LNCaP clone FGC (cell line): ENCODE measurements at places on chromosomes 3 and 15.
A peak's percentile ranks its signal among the peaks of the same experiment; 100 is the strongest.

DNA sequence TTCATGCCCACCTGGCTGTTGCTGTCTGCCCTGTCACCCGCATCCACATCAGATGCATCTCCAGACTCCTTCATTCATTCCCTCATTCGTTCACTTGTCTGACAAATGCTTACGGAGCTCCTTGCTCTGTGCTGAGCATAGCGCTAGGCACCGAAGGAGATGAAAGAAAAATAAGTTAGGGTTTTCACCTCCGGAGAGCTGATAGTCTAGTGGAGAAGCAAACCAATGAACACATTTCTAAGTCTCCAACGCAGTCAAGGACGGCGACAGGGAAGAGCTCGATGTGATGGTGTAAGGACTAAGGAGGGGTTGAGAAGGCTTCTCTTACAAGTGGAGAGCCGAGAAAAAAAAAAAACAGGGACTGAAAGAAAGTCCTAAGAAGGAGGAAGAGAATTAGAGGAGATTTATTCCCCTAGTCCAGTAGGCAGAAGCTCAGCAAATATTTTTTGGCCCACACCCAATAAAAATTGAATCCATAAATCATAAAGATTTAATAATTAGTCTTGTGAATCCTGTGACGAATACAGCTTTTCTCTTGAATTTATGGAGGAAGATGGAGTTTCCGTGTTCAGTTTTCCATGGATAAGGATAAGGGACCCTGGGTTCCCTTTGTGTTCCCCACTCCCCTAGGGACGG is 127.2 kb upstream of the DLG1 start:
- DNase-seq, result no peak

DNA sequence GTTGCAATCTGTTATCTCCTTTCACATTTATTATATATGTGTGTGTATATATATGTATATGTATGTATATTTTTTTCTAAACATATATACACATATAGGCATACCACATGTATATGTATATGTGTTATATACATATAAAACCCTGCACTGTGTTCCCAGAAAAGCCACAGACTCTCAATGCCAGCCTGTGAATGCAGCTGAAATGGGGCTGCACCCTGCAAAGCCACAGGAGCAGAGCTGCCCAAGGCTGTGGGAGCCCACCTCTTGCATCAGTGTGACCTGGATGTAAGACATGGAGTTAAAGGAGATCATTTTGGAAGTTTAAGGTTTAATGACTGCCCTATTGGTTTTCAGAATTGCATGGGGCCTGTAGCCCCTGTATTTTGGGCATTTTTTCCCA is 762.3 kb upstream of the ARPP21 start:
- DNase-seq, result no peak

DNA sequence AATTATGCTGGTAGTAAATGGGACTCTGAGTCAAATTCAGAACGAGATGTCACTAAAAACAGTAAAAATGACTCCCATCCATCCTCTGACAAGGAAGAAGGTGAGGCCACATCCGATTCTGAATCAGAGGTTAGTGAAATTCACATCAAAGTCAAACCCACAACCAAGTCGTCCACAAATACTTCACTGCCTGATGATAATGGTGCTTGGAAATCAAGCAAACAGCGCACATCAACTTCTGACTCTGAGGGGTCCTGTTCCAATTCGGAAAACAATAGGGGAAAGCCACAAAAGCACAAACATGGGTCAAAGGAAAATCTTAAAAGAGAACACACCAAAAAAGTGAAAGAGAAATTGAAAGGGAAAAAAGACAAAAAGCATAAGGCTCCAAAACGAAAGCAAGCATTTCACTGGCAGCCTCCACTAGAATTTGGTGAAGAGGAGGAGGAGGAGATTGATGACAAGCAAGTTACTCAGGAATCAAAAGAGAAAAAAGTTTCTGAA is 15.1 kb upstream of the ZBTB47 start:
- DNase-seq, result no peak

GRCh38 chr3:14169435-14169834 is 9.0 kb downstream of the XPC start:
- no peak for DNase-seq

DNA sequence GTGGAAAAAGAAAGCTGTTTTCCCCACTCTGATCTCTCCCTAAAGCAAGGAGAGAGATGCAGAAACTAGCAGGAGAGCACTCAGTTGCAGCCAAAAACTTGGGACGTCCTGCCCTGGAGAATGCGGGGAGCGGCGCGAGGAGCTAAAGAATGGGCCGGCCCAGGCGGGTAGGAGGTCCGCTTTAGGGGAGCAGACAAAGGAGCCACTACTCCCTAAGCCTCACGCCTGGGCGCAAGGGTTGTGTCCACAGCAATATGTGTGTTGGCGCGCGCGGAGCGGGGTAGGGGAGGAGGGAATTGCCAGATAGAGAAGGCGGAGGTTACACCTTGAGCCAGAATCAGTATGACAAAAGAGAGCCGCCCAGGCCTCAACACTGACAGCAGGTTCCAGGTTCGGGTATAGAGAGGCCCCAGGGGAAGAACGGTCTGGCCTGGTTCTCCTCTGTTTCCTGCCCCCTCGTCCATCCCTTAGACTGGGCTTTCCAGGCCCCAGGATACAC is 2.9 kb downstream of the WNT5A start:
- DNase-seq, result no peak

GRCh38 chr15:90892498-90893174 is 8.3 kb downstream of the FES start:
- DNase-seq, result no peak

DNA sequence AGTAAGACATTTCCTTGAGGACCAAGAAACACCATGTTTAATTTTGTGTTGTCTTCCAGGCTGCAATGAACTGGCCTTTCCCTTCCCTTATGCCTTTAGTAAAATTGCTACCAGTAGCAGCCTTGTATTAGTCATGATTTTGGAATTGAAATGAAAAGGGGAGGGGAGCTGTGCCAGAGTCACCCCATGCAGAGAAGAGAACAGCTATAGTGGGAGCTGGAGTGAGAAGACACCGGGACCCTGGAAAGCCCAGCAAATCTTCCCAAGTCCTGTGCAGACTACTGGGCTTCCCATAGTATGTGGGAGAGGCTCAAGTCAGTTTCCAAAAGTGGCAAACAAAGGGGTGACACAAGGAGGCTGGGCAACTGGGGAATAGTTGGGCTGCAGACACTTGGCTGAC is 178.5 kb downstream of the NR1D2 start:
- no peak for DNase-seq

DNA sequence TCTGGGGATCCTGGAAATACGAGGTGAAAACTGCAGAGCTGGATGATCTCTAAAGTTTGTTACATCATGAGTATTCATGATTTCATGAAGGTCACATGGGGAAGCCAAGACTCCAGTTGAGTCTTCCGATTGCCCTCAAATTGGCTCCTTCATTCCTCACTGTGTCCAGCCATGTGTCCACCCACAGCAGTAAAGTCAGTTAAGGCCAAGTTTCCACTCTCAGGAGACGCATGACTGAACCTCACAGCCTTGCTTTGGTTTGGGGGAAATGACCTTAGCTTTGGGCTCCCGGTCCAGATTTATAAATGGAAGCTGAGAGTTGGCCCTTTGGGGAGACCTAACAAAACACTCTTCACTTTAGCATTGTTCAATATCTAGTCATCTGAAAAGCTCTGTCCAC is 289.7 kb upstream of the MCTP2 start:
- DNase-seq, result no peak

- DNase-seq, result peak; percentile 72
These were observed 81.6 kb downstream of the STT3B start for GRCh38 chr3:31614162-31614921.

GRCh38 chr3:1987980-1988379 is 110.7 kb upstream of the CNTN4 start:
- no peak for DNase-seq

- no peak for DNase-seq
These were observed 78.8 kb upstream of the CTNNB1 start for GRCh38 chr3:41120460-41120859.

GRCh38 chr3:17009826-17010225 is 125.1 kb downstream of the PLCL2 start:
- no peak for DNase-seq

GRCh38 chr3:58979840-58980239 is 70.0 kb downstream of the CFAP20DC start:
- no peak for DNase-seq

DNA sequence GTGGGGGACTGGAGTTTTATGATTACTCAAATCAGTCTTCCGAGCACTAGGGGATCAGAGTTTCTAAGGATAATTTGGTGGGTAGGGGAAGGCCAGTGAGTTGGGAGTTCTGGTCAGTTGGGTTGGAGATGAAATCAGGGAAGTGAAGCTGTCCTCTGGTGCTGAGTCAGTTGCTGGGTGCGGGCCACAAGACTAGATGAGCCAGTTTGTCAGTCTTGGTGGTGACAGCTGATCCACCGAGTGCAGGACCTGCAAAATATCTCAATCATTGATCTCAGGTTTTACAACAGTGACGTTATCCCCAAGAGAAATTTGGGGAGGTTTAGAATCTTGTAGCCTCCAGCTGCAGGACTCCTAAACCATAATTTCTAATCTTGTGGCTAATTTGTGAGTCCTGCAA is 249.4 kb downstream of the FAM43A start:
- DNase-seq, result peak; percentile 70

GRCh38 chr3:147661916-147662315 is 252.8 kb downstream of the ZIC1 start:
- no peak for DNase-seq

GRCh38 chr15:60901647-60902046 is 327.5 kb downstream of the RORA start:
- DNase-seq, result no peak

DNA sequence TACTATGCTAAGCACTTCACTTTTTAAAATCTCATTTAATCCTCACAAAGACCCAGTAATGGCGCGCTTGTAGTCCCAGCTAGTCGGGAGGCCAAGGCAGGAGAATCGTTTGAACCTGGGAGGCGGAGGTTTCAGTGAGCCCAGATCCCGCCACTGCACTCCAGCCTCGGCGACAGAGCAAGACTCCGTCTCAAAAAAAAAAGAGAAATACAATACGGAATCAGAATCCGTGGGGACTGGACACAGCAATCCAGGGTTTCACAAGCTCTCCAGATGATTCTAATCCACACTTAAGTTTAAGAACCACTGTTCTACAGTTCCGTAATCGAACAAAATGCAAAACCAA is 426 bp upstream of the SUMF1 start:
- no peak for DNase-seq

- no peak for DNase-seq
These were observed 149.1 kb upstream of the LRRFIP2 start for GRCh38 chr3:37323494-37323893.

GRCh38 chr3:175476489-175476888 is 617.4 kb downstream of the NAALADL2 start:
- DNase-seq, result no peak

GRCh38 chr3:53069422-53070068 is 23.7 kb upstream of the SFMBT1 start:
- DNase-seq, result no peak
